ENCODE measurements at places on chromosomes 3 and 15. TPM values are rescaled to one million over a fixed set of nuclear protein-coding genes. Genes with fewer than 3 reads are reported as not detected.
A peak's percentile ranks its signal among the peaks of the same experiment; 100 is the strongest.

DNA sequence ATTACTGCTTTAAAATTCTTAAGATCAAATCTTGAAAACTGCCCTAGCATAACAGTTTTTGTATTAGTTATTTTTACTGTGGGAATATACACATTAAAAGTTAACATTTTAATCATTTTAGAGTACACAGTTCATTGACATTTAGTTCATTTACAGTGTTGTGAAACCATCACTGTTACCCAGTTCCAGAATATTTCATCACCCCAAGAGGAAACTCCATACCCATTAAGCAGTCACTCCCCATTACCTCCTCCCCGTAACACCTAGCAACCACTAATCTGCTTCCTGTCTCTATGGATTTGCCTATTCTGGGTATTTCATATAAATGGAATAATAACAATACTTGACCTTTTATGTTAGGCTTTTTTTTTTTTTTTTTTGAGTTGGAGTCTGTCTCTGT is 164.1 kb upstream of the LRRFIP2 start:
- no peak overlapping the region for H3K4me3 ChIP-seq
- H3K27ac ChIP-seq: no peak overlapping the region
- no peaks in the 10 kb centered on the region for H3K27me3 ChIP-seq
- no peaks in the 10 kb centered on the region for H3K4me1 ChIP-seq
- H3K36me3 ChIP-seq: peaks cover 11% of the 10 kb centered on the region

DNA sequence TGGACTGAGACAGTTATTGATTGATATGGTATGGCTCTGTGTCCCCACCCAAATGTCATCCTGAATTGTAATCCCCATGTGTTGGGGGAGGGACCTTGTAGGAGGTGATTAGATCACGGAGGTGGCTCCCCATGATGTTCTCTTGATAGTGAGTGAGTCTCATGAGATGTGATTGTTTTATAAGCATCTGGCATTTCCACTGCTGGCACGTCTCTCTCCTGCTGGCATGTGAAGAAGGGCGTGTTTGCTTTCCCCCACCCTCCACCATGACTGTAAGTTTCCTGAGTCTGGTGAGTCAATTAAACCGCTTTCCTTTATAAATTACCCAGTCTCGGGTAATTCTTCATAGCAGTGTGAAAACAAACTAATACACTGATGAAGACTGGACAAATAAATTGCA is 105.6 kb upstream of the MELTF start:
- no peak for DNase-seq
- H3K4me1 ChIP-seq: no peaks in the 10 kb centered on the region
- no peaks in the 10 kb centered on the region for H3K27me3 ChIP-seq
- no peak overlapping the region for H3K27ac ChIP-seq
- no peak overlapping the region for H3K4me3 ChIP-seq
- H3K36me3 ChIP-seq: no peaks in the 10 kb centered on the region

DNA sequence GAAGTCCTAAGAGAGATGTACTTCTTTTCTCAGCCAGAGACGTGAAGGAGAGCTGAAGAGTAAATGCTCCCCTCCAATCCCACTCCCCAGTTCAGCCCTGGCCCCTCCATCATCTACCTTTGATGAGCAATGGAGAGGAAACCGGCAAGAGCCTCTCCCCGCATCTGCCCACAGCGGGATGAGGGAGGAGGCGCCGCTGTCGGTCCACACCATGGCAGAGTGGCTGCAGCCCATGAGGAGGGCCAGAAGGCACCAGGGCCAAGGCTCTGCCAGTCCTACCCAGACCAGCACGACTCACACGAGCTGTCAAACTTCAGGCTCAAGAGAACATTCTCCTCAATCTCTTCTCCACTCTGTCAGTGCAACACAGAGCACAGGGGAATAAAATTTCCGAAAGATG is 129.8 kb downstream of the OSBPL10 start:
- H3K36me3 ChIP-seq: no peaks in the 10 kb centered on the region
- H3K4me3 ChIP-seq: no peak overlapping the region
- no peak overlapping the region for H3K27ac ChIP-seq
- no peaks in the 10 kb centered on the region for H3K27me3 ChIP-seq

DNA sequence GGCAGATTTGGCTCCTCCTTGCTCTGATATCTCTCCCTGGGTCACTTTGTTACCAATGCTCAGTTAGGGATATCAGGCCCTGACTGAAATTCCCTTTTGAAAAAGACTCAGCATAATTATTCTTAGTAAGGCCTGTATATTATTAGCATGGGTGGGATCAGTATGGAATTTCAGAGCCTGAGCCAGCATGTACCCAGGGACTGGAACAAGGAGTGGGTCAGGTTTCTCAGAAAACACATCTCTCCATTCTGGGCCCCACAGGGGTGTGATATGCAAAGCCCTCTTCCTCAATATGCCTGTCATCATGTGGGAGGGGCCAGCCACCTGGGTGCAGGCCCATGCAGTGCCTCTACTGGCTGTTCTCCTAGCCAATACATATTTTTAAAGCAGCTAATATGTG is 423.2 kb downstream of the EPHB1 start:
- H3K27me3 ChIP-seq: no peaks in the 10 kb centered on the region
- DNase-seq: no peak
- H3K36me3 ChIP-seq: no peaks in the 10 kb centered on the region
- H3K27ac ChIP-seq: no peak overlapping the region
- peaks cover 20% of the 10 kb centered on the region for H3K4me1 ChIP-seq

DNA sequence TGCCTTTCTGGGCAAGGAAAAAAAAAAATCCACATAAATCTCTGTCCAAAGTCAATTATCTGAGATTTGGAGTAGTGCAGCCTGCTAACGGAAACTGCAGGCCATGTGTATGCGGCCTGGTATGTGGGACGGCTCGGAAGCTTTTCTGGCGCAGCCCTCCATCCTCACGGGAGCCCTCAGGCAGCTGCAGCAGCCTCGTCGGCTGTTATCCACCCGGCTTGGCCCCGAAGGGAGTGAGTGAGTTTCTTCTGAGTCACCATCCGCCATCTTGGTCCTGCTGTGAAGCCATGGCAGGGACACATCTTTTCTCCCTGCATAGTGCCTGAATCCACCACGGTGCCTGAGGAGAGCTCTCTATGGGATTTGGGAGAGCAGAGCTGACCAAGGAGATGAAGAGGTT is 62.8 kb downstream of the POLR2M start:
- H3K27me3 ChIP-seq: no peaks in the 10 kb centered on the region
- no peaks in the 10 kb centered on the region for H3K36me3 ChIP-seq
- no peaks in the 10 kb centered on the region for H3K4me1 ChIP-seq
- no peak overlapping the region for H3K27ac ChIP-seq

GRCh38 chr3:101036676-101037075 is 43.5 kb upstream of the ABI3BP start:
- H3K4me3 ChIP-seq: no peak overlapping the region
- no peak for DNase-seq
- no peaks in the 10 kb centered on the region for H3K27me3 ChIP-seq
- no peaks in the 10 kb centered on the region for H3K36me3 ChIP-seq
- no peaks in the 10 kb centered on the region for H3K4me1 ChIP-seq

- H3K27me3 ChIP-seq: no peaks in the 10 kb centered on the region
- no peak for DNase-seq
- no peaks in the 10 kb centered on the region for H3K36me3 ChIP-seq
- no peaks in the 10 kb centered on the region for H3K4me1 ChIP-seq
Measured at GRCh38 chr3:99041747-99042146, 140.3 kb upstream of the DCBLD2 start.

- H3K27me3 ChIP-seq: peaks cover 22% of the 10 kb centered on the region
- H3K27ac ChIP-seq: no peak overlapping the region
- H3K36me3 ChIP-seq: no peaks in the 10 kb centered on the region
- no peak for DNase-seq
- no peaks in the 10 kb centered on the region for H3K4me1 ChIP-seq
Measured at GRCh38 chr3:123993818-123994217, 1.9 kb upstream of the ROPN1 start.

DNA sequence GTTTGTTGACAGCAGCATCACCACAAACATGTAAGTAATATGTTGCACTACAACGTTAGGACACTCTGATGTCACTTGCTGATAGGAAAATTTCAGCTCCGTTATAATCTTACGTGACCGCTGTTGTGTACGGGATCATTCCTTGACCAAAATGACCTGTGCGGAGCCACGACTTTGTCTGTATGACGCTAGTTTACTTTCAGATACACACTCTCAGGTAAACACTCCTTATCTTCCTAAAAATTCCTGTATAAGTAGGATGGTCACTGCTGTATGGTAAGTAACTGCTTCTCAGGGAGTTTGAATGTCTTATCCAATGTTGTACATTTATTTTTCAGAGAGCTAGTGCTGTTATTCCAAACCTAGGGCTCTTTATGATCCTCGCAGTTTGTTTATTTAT is 410.3 kb downstream of the NAALADL2 start:
- no peak overlapping the region for H3K4me3 ChIP-seq
- H3K27me3 ChIP-seq: no peaks in the 10 kb centered on the region
- H3K27ac ChIP-seq: no peak overlapping the region
- H3K4me1 ChIP-seq: no peaks in the 10 kb centered on the region

DNA sequence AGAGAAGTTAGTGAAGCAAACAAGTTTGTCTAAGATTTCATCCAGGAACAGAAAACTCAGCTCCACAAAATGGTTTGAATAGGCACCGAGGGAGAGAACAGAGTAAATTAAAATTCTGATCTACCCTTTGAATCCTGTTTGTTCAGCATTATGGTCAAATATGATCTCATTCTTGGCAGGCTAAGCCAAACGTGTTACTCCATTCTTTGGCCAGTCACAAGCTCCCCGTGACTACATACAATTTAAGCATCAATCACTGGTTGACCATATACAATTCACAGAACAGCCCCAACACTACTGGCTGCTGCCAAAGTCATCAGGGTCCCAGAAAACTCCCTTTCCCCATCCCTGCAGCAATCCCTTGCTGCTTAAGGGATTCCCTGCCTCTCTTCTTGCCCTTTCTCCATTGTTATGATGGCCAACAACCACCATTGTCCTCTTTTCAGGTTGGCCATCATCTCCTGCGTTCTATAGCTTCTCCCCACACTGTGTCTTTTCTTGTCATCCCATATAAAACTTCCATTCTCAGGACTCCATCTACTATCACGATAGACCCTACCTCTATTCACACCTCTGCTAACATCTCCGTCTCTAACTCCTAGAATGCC is 46.3 kb downstream of the GOLIM4 start:
- no peaks in the 10 kb centered on the region for H3K36me3 ChIP-seq
- no peaks in the 10 kb centered on the region for H3K4me1 ChIP-seq
- DNase-seq: no peak
- no peaks in the 10 kb centered on the region for H3K27me3 ChIP-seq
- no peak overlapping the region for H3K4me3 ChIP-seq

GRCh38 chr3:112407214-112407887 is 74.4 kb downstream of the CD200 start:
- H3K27ac ChIP-seq: no peak overlapping the region
- DNase-seq: no peak
- H3K27me3 ChIP-seq: no peaks in the 10 kb centered on the region
- H3K36me3 ChIP-seq: no peaks in the 10 kb centered on the region
- no peak overlapping the region for H3K4me3 ChIP-seq

GRCh38 chr3:139173372-139174108 is 128.8 kb upstream of the PRR23C start:
- H3K4me1 ChIP-seq: no peaks in the 10 kb centered on the region
- no peak overlapping the region for H3K4me3 ChIP-seq
- no peaks in the 10 kb centered on the region for H3K36me3 ChIP-seq
- H3K27ac ChIP-seq: no peak overlapping the region

DNA sequence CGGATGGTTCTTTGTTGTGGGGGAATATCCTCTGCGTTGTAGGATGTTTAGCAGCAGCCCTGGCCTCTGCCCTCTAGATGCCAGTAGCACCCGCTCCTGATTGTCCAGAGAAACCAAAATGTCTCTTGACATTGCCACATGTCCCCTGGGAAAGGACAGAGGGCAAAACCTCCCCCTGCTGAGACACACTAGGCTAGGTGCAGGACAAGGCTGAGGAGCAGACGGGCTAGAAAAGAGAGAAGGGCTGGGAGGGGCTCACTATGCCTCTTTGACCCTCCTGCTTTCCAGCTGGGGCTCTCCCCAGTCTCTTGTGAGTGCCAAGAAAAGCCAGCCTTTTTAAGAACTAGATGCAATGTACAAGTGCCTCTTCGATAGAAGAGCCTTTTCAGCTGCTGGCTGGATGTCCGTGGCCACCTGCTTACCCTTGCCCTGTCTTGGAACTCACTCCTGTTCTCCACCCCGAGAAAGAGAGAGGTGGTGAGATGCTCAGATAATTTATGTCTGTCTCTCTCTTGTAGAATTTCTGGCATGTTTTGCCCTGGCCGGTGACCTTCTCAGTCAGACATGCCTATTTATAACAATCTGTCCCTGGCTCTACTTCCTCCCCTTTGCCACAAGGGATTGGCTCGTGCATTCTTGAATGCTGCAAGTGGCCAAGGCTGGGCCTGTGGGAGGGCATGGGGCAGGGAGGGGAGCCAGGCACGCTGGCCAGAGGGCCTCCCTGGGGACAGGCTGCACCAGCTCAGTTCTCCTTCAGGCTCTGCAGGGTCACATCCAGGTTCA is 142.6 kb downstream of the RPLP1 start:
- H3K4me3 ChIP-seq: no peak overlapping the region
- no peaks in the 10 kb centered on the region for H3K4me1 ChIP-seq
- no peak for DNase-seq
- no peak overlapping the region for H3K27ac ChIP-seq
- H3K36me3 ChIP-seq: no peaks in the 10 kb centered on the region

DNA sequence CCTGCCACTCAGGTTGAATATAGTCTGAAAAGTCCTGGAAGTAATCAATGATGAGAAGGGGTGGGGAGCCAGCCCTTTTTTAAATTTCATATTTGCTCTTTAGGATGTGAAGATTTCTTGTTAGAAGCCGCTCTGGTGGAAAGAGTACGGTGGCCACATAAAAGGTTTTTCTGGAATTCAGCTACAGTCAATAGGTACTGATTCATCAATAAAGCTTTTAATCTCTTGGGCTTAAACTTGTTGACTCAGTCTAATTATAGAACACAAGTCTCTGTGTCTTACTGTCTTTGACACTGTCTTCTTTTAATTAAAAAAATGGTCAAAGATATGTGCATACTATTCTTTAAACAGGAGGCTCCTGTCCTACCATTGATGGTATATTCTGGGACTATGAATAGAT is 99.9 kb upstream of the TP63 start:
- no peaks in the 10 kb centered on the region for H3K4me1 ChIP-seq
- no peaks in the 10 kb centered on the region for H3K27me3 ChIP-seq
- no peak overlapping the region for H3K4me3 ChIP-seq
- DNase-seq: no peak
- H3K27ac ChIP-seq: no peak overlapping the region
- no peaks in the 10 kb centered on the region for H3K36me3 ChIP-seq

- no peaks in the 10 kb centered on the region for H3K4me1 ChIP-seq
- peak; percentile 51 for DNase-seq
- H3K4me3 ChIP-seq: peak overlapping the region; percentile 44
- H3K27me3 ChIP-seq: peaks cover 44% of the 10 kb centered on the region
- no peaks in the 10 kb centered on the region for H3K36me3 ChIP-seq
- no peak overlapping the region for H3K27ac ChIP-seq
Measured at GRCh38 chr15:51342227-51342999, 958 bp downstream of the GLDN start.

AADACL2 gene
- total RNA-seq: not detected

PLOD2 gene
- 28.7 TPM for total RNA-seq

RUVBL1 gene
- total RNA-seq: 135 TPM

PLA2G4E gene
- not detected for total RNA-seq

EPHB1 gene
- total RNA-seq: 5.9 TPM

CCR3 gene
- not detected for total RNA-seq

SPATA12 gene
- 0.19 TPM for total RNA-seq

Measured in H1 (cell line).